Esophagus (tissue), 2 donors: ENCODE measurements at places on chromosomes 13 and 19. TPM values are rescaled to one million over a fixed set of nuclear protein-coding genes. Genes with fewer than 3 reads are reported as not detected.

Gene LILRA1
- 0.08 TPM for polyA plus RNA-seq

Gene JAK3
- polyA plus RNA-seq: 2.5 TPM

Gene CRX
- not detected for polyA plus RNA-seq

Gene PGLYRP1
- polyA plus RNA-seq: not detected

Gene PTGIR
- polyA plus RNA-seq: 0.86 TPM
